ENCODE measurements at places on chromosomes 5 and 9.

DNA sequence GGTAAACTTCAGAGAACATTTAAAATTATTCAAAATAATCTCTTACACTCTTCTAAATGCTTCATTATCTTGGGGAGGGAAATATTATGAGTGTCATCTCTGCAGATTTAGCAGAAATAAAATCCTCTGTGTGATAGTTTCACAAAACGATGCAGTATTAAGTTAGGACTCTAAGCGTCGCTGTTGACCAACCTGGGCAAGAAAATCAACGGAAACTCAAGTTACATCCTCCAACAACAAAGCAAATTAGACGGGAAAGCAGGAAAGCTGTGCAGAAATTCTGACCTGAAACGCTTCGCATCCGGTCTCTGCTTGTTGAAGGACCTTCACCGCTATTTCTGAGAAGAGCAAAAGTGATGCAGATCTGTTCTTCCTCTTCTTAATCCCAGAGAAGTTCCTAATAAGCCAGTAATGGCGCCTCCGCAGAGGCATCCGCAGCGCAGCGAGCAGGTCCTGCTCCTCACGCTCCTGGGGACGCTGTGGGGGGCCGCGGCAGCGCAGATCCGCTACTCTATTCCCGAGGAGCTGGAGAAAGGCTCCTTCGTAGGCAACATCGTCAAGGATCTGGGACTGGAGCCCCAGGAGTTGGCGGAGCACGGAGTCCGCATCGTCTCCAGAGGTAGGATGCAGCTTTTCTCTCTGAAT lies at the start of gene PCDHGA6:
TSS of gene PCDHGA6 (plus strand) at position 219 of the 645 bp plus-strand sequence. CDS start at position 412, 193 bp downstream.
- no peaks in the 10 kb centered on the region for H3K36me3 ChIP-seq
- no peak for DNase-seq
- no peak within 1 kb of the TSS for H3K27ac ChIP-seq
- no peak within 1 kb of the TSS for H3K4me3 ChIP-seq
- no peaks in the 10 kb centered on the region for H3K4me1 ChIP-seq

DNA sequence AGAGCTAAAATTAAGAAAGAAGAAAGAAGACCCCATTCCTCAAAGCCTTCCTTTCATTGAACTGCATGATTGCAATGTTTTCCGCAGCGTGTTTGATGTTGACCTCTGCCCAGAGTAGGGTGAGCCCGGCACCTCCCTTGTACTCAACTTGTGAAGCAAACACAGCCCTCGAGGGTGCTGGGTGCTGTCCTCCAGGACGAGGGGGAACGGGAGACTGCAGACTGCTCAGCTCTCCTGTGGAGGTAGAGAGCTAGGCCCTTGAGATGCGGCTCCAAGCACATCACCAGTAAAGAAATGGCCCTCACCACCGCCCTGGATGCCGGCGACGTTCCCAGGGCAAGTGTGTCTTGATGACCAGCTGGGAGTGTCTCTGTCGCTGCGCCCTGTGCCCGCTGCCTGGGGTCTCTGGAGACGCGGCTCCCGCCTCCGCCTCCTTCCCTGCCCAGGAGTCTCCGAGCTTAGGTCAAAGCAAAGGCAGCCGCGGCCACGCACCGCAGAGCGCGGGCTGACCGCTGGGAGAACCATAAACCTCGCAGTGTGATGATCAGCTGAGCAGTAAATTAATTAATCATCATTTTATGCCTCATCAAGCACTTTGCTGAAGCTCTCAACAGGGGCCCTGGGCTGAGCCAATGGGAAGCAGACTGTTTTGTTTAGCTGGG lies 108.7 kb downstream of the IRX2 start:
- DNase-seq = no peak
- no peaks in the 10 kb centered on the region for H3K36me3 ChIP-seq
- H3K4me1 ChIP-seq = no peaks in the 10 kb centered on the region
- H3K27ac ChIP-seq = no peak overlapping the region

GRCh38 chr5:56146674-56147073 lies 86.5 kb downstream of the ANKRD55 start:
- H3K4me3 ChIP-seq = no peak overlapping the region
- H3K27ac ChIP-seq = no peak overlapping the region
- no peaks in the 10 kb centered on the region for H3K4me1 ChIP-seq
- H3K36me3 ChIP-seq = no peaks in the 10 kb centered on the region

- H3K4me3 ChIP-seq = no peak overlapping the region
- no peaks in the 10 kb centered on the region for H3K4me1 ChIP-seq
- no peak overlapping the region for H3K27ac ChIP-seq
- no peaks in the 10 kb centered on the region for H3K27me3 ChIP-seq
These were observed 515.6 kb upstream of the ST8SIA4 start for GRCh38 chr5:101418713-101419118.

- H3K36me3 ChIP-seq = no peaks in the 10 kb centered on the region
- H3K27me3 ChIP-seq = no peaks in the 10 kb centered on the region
- H3K27ac ChIP-seq = no peak overlapping the region
- no peak overlapping the region for H3K4me3 ChIP-seq
- DNase-seq = no peak
- no peaks in the 10 kb centered on the region for H3K4me1 ChIP-seq
These were observed 43.2 kb downstream of the GABBR2 start for GRCh38 chr9:98665501-98665900.

DNA sequence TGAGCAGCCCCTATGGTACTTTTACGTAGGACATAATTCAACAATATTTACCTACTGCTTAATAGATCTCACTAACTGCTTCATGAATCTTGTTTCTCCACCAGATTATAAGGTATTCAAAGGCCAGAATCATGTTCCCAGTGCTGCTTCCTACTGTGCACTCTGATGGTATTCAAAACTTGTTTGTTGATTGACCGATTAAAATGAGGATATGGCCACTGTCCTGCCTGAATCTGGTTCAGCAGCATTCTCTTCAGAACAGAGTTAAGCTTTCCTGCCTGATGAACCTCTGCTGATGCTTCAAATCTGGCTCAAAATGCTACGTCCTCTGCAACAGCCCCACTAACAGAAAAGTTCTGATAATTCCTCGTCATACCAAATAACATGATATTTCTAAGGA lies 150.7 kb upstream of the ZNF462 start:
- DNase-seq = no peak
- no peaks in the 10 kb centered on the region for H3K27me3 ChIP-seq
- no peak overlapping the region for H3K27ac ChIP-seq
- H3K36me3 ChIP-seq = no peaks in the 10 kb centered on the region

- H3K4me1 ChIP-seq = no peaks in the 10 kb centered on the region
- peak overlapping the region; percentile 57 for H3K4me3 ChIP-seq
- DNase-seq = no peak
- H3K27me3 ChIP-seq = peaks cover 2% of the 10 kb centered on the region
- no peak overlapping the region for H3K27ac ChIP-seq
These were observed 545 bp upstream of the CTSV start for GRCh38 chr9:97039514-97039860.

DNA sequence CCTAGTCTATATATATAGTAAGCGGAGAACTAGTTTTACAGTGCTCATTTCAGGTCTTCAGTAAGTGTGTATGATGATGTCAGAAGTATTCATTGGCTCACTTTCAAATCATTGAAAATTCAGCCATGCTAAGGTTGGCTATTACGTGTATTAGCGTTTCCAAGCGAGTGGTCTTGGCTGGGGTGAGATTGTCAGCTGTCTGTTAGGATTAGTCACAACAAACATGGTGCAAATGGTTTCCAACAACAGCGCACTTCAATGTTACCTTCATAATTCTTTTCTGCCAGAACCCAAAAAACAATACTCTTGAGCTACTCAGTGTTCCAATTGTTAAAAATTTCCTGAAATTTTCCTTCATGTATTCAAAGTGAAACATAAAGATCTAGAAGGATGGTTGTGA lies 283.0 kb downstream of the AOPEP start:
- H3K4me3 ChIP-seq = no peak overlapping the region
- H3K27me3 ChIP-seq = no peaks in the 10 kb centered on the region

DNA sequence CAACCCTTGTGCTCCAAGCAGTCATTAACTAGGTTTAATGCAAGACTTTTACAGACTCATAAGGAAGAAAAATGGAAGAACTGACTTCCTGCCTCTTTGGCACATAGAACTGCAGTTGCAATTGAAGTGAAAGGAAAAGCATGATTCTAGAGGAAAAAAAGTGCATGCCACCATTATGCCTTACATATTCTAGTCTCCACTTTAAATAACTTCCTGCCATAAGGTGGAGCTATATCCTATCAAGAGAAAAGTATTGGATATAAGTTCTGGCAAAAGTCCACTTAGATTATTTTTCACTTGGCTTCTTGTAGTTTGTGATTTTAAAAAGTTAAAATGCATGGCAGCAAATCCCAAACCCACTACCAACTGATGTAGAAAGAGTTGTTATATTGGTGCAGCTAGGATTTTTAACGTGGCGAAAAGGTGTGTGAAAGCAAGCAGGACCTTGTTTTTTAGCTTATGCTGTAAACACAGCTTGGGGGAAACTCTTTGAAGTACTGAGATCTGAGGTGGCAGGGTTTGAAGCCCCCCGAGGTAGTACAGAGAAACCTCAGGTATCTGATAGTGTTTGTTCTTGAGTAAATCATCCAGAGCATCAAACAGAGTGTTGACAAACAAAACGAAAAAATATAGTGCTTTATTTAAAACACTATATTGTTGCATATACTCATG lies 117.9 kb downstream of the ANXA1 start:
- H3K4me3 ChIP-seq = no peak overlapping the region
- H3K36me3 ChIP-seq = no peaks in the 10 kb centered on the region
- H3K4me1 ChIP-seq = no peaks in the 10 kb centered on the region
- H3K27ac ChIP-seq = no peak overlapping the region
- no peak for DNase-seq

GRCh38 chr9:90996154-90997065 lies 194.8 kb downstream of the SYK start:
- no peak for DNase-seq
- no peak overlapping the region for H3K4me3 ChIP-seq
- 0 out of 2 replicates have a peak, but pooled peaks cover 4% of the 10 kb centered on the region for H3K4me1 ChIP-seq
- H3K27me3 ChIP-seq = no peaks in the 10 kb centered on the region
- no peaks in the 10 kb centered on the region for H3K36me3 ChIP-seq

GRCh38 chr5:135986401-135986800 lies 31.6 kb upstream of the LECT2 start:
- H3K4me3 ChIP-seq = no peak overlapping the region
- H3K36me3 ChIP-seq = no peaks in the 10 kb centered on the region
- DNase-seq = no peak
- H3K27ac ChIP-seq = no peak overlapping the region

DNA sequence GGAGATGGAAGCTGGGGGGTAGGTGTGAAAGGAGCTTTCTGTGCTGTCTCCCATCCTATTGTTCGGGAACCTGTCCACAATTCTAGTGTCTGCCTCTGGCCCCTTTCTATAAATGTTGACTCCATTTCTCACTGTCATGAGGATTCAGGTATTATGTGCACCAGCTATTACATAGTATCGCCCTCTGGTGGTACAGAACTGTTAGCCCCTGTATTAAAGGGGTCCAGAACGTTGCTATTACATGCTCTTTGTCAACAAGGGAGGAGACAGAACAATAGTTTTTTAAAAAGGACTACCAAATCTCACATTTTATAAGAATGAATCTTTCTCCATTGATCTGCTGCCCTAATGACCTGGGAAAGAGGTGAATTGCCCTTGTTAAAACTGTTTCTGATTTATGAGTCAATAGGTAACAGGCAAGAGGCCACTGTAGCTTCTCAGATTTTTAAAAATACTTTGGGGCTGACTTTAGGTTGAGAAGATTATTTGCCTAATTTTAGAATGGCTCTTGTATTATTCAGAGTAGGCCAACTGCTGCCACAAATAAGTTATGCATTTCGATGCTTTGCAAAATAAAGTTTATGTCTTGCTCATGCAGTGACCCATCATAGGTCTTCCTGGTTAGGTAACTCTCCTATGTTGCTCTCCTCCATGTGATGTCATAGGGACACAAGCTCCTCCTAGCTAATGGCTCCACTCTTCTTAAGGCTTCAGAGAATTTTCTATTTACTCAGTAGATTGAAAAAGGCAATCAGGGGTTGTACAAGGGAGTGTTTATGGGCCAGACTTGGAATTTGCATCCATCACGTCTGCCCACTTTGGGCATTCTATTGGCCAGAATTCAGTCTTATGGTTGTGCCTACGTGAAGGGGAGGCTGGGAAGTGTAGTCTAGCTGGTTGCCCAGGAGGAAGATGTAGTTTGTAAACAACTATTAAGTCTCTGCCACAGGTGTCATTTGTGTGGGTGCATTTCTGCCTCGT lies 20.8 kb downstream of the DCANP1 start:
- H3K27me3 ChIP-seq = no peaks in the 10 kb centered on the region
- H3K36me3 ChIP-seq = no peaks in the 10 kb centered on the region
- no peak overlapping the region for H3K27ac ChIP-seq

DNA sequence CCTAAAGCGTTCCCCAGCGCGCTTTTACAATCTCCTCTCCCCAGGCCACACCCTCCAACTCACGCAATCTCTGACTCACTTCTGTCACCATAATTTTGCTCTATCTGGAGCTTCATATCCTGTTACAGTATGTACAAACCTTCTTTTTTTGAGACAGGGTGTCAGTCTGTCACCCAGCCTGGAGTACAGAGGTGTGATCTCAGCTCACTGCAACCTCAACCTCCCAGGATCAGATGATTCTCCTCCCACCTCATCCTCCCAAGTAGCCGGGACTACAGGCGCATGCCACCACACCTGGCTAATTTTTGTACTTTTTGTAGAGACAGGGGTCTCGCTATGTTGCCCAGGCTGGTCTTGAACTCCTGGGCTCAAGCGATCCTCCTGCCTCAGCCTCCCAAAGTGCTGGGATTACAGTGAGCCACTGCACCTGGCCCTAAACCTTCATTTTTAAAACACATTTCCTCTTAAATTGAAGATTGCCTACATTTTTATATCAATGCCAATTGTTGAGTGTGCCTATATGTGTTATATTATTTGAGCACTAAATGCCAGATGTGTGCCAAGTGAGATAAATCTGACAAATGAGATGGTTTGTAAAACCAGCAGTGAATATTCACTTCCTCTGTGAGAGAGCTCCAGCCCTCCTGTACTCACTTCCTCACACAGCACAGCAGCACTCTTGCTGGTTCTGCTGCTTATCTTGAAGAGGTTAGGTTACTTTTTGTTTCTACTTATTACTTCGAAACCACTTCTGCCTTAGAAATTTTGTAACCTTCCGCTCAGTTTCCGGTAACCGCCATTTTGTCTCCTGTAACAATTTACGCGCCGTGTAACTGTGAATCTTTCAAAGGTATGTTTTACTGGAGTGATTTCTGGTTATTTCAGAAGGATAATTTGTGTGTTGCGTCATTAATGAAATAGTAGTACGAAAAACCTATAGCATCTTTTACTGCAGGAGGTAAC lies 57.9 kb downstream of the DOCK8 start:
- no peaks in the 10 kb centered on the region for H3K36me3 ChIP-seq
- H3K27ac ChIP-seq = no peak overlapping the region
- DNase-seq = no peak
- H3K4me1 ChIP-seq = no peaks in the 10 kb centered on the region
